Progenitor cell of endocrine pancreas (in vitro differentiated cells): ENCODE measurements at places on chromosomes 11 and 22.
A peak's percentile ranks its signal among the peaks of the same experiment; 100 is the strongest.

DNA sequence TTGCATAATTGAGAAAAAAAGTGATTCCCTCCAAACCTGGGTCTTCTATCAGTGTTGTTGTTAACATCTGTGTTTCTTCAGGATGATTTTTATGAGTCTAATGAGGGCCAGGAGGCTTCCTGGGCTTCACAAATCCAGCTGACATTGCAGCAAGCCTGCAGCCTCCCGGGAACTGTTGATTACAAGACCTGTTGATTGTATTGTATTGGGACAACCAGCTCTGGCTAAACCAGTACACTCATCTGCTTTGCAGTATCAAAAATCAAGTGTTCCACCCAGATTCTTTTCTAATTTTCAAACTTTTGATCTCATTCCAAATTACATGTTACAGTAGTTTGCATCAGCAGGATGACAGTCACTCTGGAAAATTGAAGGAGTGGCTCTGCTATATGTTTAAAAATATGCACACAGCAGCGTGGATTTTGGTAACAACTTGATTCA, 16.1 kb upstream of the PRSS23 start:
- H3K27ac ChIP-seq = no peak overlapping the region
- no peak for DNase-seq
- peaks cover 12% of the 10 kb centered on the region for H3K4me1 ChIP-seq

DNA sequence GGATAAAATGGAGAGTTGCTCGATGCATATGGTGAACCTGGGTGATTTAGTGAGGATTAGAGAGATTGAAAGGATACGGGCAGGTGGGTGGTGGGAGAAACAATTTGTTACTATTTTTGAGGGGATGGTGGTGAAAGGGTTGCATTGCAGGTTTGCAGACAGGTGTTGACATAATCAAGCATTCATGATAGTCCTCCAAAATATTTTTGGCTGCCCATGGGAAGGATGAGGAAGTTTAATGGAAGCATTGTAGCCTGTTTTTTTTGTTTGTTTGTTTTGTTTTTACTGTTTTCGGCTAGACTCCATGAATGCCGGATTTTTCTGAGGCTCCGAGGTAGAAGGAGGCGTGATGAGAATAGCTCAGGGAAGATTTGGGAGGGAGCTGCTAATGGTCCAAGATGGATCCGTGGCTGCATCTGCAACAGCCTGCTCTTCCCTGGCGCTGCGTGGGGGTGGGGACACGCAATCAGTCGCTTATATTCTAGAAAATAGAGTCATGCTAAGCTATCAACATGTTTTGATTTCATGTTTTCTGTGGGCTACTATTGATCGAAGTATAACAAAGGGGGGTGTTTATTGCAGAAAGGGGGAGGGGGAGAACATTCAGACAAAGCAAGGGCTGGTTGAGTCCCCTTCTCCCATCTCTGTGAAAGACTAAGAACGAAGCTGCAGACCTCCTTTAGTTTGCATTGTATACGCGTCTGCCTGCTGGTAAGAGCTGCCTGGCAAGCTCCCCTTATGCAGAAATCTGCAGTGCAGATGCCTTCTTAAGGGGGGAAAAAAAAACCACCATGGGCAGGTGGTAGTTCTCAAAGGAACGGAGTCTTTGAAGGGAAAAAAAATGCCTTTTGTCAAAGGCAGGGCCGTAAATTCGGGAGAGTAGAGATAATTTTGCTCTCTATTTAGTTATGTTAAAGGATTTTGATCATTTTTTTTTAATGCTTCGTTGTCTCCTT, 1.0 kb downstream of the RTN3 start:
- no peaks in the 10 kb centered on the region for H3K27me3 ChIP-seq
- no peaks in the 10 kb centered on the region for H3K36me3 ChIP-seq
- H3K27ac ChIP-seq = peak overlapping the region; percentile 90
- DNase-seq = no peak

- no peak for DNase-seq
- no peak overlapping the region for H3K4me3 ChIP-seq
- H3K4me1 ChIP-seq = peaks cover 23% of the 10 kb centered on the region
- peaks cover 20% of the 10 kb centered on the region for H3K27me3 ChIP-seq
- H3K36me3 ChIP-seq = no peaks in the 10 kb centered on the region
Measured at GRCh38 chr22:42317691-42318547, 47.5 kb upstream of the TCF20 start.

GRCh38 chr11:464316-464715, 14.2 kb downstream of the PTDSS2 start:
- peaks cover 8% of the 10 kb centered on the region for H3K4me1 ChIP-seq
- H3K4me3 ChIP-seq = no peak overlapping the region
- no peaks in the 10 kb centered on the region for H3K27me3 ChIP-seq

DNA sequence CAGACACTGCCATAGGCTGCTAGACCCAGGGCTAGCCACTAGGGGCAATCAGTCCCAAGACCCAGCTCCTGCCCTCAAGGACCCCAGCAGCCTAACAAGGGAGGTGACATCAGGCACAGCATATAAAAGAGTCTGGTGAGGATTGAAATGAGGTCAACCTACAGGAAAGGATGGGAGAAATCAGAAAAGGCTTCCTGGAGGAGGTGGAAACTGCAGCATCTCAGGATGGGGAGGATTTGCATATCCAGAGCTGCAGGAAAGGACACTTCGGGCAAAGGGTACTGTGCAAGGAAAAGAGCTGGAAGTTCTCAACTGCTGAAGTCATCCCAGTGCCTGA, 2.9 kb upstream of the ARFGAP2 start:
- H3K27ac ChIP-seq = peak overlapping the region; percentile 16
- H3K27me3 ChIP-seq = no peaks in the 10 kb centered on the region

DNA sequence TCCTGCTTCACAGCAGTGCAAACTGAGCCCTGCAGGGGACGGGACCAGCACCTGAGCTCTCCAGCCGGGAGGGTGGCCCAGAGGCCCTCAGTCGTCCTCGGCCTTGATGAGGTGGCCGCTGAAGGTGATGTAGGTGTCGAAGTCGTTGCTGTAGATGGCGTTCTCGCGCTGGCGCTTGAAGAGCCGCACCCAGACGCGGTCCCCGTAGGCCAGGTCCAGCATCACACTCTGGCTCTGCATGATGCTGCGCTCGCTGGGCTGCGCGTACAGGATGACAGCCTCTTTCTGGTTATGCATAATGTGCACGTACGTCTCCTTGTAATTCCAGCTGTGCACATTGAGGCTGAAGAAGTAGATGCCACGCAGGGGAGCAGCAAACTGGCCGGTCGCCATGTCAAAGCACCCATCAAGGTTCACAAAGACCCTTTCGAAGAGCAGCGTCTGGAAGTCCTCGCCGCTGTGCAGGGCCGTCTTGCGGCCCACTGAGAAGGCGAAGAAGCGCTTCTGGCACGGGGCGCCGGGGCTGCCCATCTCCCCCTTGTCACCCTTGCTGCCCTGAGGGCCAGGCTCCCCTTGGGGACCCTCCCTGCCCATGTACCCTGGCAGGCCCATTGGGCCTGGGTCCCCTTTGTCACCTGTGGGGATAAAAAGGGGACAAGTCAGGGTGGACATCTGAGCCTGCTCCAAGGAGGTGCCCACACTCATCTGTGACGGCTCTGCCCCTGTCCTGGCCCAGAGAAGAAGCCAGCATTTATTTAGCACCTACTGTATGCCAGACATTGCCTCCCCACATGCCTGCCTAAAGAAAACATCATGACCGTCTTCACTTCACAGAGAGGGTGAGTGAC, 5.7 kb downstream of the C1QTNF6 start:
- DNase-seq = no peak
- H3K4me3 ChIP-seq = no peak overlapping the region
- peaks cover 11% of the 10 kb centered on the region for H3K27me3 ChIP-seq
- no peak overlapping the region for H3K27ac ChIP-seq

GRCh38 chr11:71112990-71113389, 139.4 kb downstream of the SHANK2 start:
- H3K4me3 ChIP-seq = no peak overlapping the region
- peaks cover 7% of the 10 kb centered on the region for H3K4me1 ChIP-seq
- H3K36me3 ChIP-seq = peaks cover 19% of the 10 kb centered on the region
- H3K27ac ChIP-seq = peak overlapping the region; percentile 34

GRCh38 chr22:39306456-39307361, 12.7 kb downstream of the RPL3 start:
- peak overlapping the region; percentile 32 for H3K27ac ChIP-seq
- H3K36me3 ChIP-seq = peaks cover 4% of the 10 kb centered on the region
- DNase-seq = no peak
- H3K4me3 ChIP-seq = no peak overlapping the region
- no peaks in the 10 kb centered on the region for H3K4me1 ChIP-seq
- no peaks in the 10 kb centered on the region for H3K27me3 ChIP-seq

DNA sequence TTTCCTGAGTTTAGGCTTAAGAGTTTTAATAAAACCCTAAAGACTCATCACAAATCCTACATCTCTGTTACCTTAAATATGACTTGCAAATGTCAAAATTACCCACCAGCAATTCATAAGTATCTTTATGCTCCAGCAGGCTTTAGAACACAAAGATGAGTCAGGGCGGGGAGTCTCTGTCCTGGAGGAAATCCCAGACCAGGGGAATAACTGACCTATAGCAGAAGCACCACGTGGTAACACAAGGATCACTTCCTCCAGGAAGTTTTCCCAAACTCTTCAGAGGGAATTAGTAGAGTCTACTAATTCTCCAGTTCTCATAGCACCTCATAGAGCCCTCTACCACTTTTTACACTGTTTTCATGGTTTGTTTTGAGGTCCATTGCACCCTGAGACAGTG, 217.0 kb downstream of the NAV2 start:
- DNase-seq = no peak
- H3K4me3 ChIP-seq = no peak overlapping the region
- peaks cover 3% of the 10 kb centered on the region for H3K4me1 ChIP-seq
- no peaks in the 10 kb centered on the region for H3K36me3 ChIP-seq
- H3K27ac ChIP-seq = no peak overlapping the region

DNA sequence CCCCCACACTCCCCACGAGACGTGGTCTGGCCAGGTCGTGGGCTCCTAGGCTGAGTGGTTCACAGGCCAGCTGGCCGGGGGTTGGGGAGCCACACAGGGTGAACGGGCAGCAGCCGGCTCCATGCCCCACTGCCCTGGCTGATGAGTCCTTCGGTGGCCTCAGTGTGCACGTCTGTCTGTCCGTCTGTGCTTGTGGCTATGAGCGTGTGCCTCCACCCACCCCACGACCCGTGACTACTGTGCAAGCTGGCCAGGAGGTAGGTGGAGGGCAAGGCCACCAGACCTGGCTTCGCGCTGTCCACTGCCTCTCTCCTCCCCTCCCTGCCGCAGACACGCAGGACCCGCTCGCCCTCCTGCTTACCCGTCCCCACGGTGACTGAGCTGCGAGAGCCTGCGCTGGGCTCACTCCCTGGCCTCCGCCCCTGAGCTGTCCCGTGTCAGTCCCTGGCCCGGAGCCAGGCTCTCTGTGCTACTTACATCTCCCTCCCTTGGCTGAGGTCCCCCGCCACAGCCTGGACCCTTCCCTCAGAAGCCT, 14.1 kb downstream of the CSDC2 start:
- no peak overlapping the region for H3K27ac ChIP-seq
- H3K4me3 ChIP-seq = no peak overlapping the region
- H3K27me3 ChIP-seq = no peaks in the 10 kb centered on the region
- H3K4me1 ChIP-seq = no peaks in the 10 kb centered on the region

GRCh38 chr11:114161486-114162250, 102.2 kb downstream of the ZBTB16 start:
- no peaks in the 10 kb centered on the region for H3K27me3 ChIP-seq
- DNase-seq = no peak
- no peak overlapping the region for H3K27ac ChIP-seq
- H3K4me3 ChIP-seq = no peak overlapping the region
- peaks cover 16% of the 10 kb centered on the region for H3K4me1 ChIP-seq
- peaks cover 3% of the 10 kb centered on the region for H3K36me3 ChIP-seq

GRCh38 chr11:7449841-7450214, 35.5 kb upstream of the OLFML1 start:
- DNase-seq = no peak
- H3K4me3 ChIP-seq = no peak overlapping the region
- no peak overlapping the region for H3K27ac ChIP-seq
- no peaks in the 10 kb centered on the region for H3K27me3 ChIP-seq
- no peaks in the 10 kb centered on the region for H3K4me1 ChIP-seq

GRCh38 chr22:36258701-36259614, 6.0 kb downstream of the APOL1 start:
- H3K27ac ChIP-seq = peak overlapping the region; percentile 85
- H3K4me1 ChIP-seq = peaks cover 14% of the 10 kb centered on the region
- no peaks in the 10 kb centered on the region for H3K27me3 ChIP-seq

- H3K4me1 ChIP-seq = no peaks in the 10 kb centered on the region
- DNase-seq = peak; percentile 87
- no peak overlapping the region for H3K27ac ChIP-seq
- no peaks in the 10 kb centered on the region for H3K36me3 ChIP-seq
Measured at GRCh38 chr11:36746886-36747710, 149.1 kb upstream of the RAG2 start.

GRCh38 chr11:95111923-95112540, 22.4 kb downstream of the ENDOD1 start:
- DNase-seq = no peak
- peaks cover 9% of the 10 kb centered on the region for H3K4me1 ChIP-seq
- H3K4me3 ChIP-seq = no peak overlapping the region

DNA sequence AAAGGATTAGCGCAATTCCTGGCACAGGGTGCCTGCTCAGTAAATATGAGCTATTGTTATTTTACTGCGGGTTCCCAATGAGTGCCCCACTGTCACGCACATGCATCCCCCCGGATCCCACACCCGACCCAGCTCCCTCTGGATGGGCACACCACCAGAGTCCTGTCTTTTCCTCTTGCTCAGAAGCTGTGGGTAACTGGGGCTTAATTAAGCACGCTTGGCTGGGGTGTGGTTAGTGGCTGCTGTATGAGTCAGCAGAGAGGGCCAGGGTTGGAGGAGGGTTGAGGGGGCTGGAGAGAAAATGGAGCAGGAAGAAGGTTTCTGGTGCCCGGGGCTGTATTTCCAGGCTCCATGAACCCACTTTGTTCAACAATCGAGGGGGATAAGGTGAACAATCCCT, 30.3 kb upstream of the NECTIN1 start:
- H3K27me3 ChIP-seq = peaks cover 28% of the 10 kb centered on the region
- no peak for DNase-seq
- peaks cover 2% of the 10 kb centered on the region for H3K4me1 ChIP-seq

DNA sequence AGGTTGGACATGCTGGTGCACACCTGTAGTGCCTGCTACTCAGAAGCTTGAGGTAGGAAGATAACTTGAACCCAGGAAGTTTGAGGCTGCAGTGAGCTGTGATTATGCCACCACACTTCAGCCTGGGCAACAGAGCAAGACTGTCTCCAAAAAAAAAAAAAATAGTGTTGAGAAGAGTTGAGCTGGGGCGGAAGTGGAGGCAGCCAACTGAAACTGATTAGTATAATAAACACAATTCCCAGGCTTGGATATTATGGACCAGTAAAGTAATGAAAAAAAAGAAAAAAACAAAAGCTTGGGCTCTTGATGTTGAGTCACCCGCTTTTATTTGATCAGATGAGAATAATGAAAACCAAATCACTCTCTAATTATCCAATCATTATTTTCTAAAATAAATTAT, 21.0 kb downstream of the LDLRAD3 start:
- H3K4me1 ChIP-seq = peaks cover 5% of the 10 kb centered on the region
- H3K36me3 ChIP-seq = peaks cover 10% of the 10 kb centered on the region
- DNase-seq = no peak

DNA sequence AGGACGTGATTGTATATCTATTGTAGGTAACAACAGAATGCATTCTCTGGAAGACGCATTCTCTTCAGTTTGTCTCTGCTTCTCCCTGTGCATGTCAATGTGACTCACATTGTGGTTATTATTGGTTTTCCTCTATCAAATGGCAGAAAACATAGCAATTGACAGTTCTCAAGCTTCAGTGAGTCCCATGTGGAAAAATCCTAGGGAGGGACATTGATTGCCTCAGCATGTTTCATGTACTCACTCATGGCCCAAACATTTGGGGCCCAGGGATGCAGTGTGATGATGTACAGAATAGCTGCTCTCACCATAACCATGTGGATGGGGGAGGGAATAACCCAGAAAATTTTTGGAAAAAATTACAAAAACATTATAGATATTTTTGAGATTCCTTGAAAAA, 9.3 kb upstream of the ARL14EP start:
- no peak for DNase-seq
- no peaks in the 10 kb centered on the region for H3K36me3 ChIP-seq
- H3K4me3 ChIP-seq = no peak overlapping the region
- no peaks in the 10 kb centered on the region for H3K4me1 ChIP-seq
- H3K27me3 ChIP-seq = peaks cover 6% of the 10 kb centered on the region
